ENCODE measurements at places on chromosomes 7 and 10. TPM values are rescaled to one million over a fixed set of nuclear protein-coding genes. Genes with fewer than 3 reads are reported as not detected.

Gene PLA2G12B
- 0.66 TPM for total RNA-seq

DNA sequence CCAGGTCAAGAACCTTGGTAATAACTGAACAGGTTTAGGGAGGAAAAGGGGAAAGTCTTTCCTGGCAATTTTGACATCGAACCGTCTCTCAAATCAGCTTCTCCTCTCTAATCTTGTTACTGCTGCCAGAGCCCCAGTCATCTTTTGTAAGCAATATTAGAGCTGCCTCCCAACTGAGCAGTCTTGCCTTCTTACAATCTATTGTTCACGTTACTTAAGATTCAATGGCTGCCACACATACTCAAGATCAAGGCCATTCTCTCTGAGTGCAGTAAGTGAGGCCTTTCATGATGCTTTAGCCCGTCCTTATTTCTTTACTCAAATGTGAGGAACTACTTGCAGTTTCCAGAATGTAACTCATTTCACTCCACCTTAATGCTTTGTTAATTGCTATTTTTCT is 12.4 kb downstream of the NET1 start:
- no peak for DNase-seq

DNA sequence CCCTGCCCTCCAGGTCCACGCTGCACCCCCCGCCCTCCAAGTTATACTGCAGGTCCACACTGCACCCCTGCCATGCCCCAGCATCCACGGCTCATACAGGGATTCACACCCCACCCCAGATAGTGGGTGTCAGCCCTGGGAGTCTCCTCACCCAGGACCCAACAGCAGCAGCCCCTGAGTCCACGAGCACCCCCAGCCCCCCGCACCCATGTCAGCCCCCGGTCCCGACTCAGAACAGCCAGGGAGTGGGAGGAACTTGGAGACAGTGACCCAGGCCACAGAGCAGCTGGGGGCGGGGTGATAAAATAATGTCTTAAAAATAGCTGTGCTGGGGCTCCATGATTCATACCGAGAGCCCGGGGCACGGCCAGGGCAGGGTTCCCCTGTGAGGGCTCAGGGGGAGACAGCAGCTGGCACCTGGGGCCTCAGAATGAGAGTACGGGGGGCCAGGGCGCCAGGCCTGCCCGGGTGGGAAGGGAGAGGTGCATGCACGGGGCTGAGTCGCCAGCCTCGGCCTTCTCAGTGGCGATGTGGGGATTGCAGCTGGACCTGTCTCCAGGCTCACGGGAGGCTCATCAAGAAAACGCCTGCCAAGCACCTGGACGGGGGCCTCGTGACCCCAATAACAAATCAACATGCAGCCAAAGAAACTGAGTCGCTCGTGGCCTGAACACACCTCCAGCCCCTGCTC is 29.8 kb downstream of the ADAP1 start:
- no peak for DNase-seq

- no peak for DNase-seq
Measured at GRCh38 chr10:61883371-61884025, 18.0 kb upstream of the ARID5B start.

Gene SEMA3D
- total RNA-seq, result 17.5 TPM
